Stimulated activated CD8-positive, alpha-beta memory T cell treated with anti-CD3 and anti-CD28 coated beads, Interleukin-4, amount 100 ng/mL, for 1 hour (primary cell): ENCODE measurements at places on chromosomes 1 and 21.

- no peak for DNase-seq
These were observed 83.8 kb upstream of the TSPAN2 start for GRCh38 chr1:115173151-115173550.

- DNase-seq: no peak
These were observed 34.4 kb downstream of the WNT4 start for GRCh38 chr1:22108339-22109105.

- no peak for DNase-seq
These were observed 19.2 kb upstream of the VASH2 start for GRCh38 chr1:212930986-212931678.

DNA sequence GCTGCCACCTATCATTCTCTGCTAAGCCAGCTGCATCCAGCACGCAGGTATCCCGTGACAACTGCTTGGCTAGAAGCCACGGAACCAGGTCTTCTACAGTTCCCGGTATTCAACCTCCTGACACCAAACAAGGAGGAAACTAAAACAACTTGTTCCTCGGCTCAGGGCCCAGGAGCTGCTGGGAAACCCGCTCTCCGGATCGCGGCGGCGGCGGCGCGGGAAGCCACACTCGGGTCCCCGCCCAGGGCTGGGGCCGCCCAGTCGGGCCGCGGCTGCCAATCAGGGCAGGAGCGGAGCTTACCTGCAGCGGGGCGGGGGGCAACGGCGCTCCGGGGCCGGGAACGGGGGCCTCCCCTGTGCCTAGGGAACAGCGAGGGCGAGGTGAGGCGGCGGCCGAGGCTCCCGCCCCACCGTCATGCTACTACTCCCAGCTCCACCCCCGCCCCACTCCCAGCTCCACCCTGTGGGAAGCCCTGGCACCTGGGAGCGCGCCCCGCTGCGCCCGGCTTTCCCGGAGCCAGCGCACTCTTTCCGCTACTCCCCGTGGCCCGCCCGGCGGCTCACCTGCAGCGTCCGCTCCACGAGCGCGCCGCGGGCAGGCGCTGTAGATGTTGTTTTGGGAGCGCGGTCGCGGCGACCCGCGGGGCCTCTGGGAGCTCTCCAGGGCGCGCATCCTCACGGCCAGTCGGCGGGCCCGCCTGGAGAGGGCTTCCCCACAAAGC lies 12.1 kb downstream of the IL24 start:
- DNase-seq: no peak

GRCh38 chr21:40631211-40631610 lies 215.7 kb downstream of the DSCAM start:
- no peak for DNase-seq

DNA sequence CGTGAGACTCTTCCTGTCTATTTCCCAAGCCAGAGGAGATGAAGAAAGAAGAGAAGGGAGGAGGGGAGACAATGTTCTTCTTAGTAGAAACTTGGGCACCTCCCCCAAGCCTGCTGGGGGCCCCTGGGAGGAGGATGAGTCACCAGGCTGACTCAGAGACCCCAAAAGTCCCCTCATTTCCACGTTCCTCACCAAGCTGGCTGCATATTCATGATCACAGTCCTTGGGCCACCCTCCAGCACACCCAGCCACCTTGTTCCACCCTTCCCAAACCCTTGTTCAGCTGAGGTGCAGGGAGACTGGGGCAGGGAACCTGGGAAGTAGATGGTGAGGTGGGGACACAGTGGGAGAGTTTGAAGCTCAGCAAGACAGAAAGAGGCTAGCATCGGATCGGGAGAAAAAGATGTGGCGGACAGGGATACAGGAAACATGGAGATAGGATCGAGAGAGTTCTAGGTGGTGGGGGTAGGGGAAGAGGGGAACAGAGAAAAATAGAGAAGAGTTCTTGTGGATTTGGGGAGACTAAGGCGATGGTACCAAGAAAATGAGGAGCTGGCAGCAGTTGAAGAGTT lies 712 bp downstream of the RAB13 start:
- no peak for DNase-seq

DNA sequence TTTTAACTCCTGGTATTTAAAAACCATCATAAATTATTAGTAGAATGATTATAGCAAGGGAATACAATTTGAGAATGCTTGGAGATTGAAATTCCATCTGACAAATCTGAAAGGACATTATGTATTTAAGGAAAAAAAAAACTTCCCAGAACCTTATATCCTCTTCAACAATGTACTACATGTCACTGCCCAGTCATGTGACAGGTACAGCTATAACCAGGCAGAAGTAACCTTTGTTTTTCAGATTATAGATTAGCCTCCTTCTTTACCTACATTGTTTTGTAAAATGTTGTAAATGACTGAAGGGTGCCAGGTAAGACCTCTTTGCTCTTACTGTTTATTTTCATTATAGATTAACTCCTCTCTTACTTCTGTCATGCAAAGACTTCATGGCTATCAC lies 96.9 kb downstream of the KCNJ6 start:
- DNase-seq: no peak

GRCh38 chr1:70934194-70934961 lies 113.2 kb downstream of the PTGER3 start:
- no peak for DNase-seq

- DNase-seq: no peak
These were observed 587.3 kb downstream of the PTPRC start for GRCh38 chr1:199226163-199226562.

DNA sequence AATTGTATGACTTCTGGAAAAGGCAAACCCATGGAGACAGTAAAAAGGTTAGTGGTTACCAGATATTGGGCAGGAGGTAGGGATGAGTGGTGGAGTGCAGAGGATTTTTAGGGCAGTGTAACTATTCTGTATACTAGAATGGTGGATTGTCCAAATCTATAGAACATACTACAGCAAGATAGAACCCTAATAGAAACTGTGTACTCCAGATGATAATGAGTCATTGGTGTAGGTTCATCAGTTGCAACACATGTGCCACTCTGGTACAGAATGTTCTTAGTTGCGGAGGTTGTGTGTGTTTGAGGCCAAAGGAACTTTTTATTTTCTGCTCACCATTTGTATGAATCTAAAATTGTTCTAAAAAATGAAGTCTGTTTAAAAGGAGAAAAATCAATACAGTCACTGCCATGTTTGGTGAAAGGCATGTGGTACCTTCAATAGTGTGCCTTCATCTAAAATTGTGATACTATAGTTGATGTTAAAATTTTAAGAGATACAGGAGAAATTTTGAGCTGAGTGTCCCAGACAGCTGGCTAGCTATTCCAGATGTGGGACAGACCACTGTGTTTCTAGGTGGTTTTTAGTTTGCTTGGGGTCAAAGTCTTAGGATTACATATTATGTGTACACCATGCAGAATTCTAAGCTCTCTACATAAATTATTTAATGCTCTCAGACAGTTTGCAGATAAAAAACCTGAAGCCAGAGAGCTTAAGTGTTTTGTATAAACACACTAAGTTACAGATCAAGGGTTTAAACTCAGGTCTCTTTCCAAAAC lies 150.5 kb downstream of the RPS6KC1 start:
- no peak for DNase-seq

GRCh38 chr1:24551960-24552571 lies 3.8 kb upstream of the NCMAP start:
- no peak for DNase-seq

- DNase-seq: no peak
These were observed 31.6 kb downstream of the ZMYND12 start for GRCh38 chr1:42424201-42424600.

DNA sequence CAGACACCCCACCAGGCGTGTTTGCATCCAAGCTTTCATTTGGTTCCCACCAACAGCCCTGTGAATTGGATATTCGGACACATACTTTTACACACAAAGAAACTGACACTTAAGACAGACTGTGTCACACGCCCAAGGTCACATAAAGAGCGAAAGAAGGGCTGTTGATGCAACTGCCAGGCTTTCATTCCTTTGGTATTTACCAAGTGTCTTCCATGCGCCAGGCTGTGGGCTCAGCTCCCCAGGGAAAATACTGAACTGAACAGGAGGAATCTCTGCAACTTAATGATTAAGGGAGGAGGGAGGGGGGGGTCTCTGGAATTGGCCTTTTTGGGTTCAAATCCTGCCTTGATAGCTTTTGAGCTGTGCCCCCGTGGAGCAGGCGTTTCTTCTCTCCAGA lies 122.8 kb downstream of the ACTL8 start:
- DNase-seq: no peak

DNA sequence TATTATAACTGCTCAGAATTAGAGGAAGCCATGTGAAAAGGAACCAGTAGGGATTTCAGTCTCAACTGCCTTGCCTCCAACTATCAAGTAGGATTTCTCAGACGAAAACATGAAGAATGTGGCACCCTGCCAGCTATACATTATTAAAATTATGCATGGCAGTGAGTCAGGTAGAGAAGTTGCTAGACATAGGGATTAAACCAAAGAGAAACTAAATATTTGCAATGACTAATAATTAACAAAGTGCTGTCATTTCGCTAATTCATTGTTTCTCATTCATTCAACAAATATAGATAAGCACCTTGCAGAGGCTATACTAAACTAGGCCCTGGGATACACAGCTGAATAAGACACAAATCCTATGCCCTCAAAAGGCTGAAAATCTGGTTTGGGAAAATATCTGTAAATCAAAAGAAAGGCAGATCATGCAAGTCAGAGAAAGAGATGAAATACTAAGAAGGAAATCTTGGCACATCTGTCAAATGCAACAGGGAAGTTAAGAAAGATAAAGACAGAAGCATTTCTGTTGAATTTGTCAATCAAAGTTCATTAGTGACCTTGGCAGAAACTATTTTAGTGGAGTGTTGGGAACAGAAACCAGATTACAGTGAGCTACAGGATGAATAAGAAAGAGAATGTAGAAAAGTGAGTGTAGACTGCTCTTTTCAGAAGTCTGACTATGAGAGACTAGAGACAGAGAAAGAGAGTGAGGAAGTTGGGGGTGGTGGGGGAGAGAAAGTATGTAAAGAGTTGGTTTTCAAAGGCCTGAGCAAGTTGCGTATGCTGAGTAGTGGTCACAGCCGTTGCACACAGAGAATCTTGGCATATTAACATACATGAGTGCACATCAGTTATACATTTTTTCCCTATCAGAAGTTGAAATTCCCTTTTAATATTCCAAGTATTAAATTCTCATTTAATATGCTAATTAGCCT lies 14.7 kb upstream of the NBPF11 start:
- no peak for DNase-seq

GRCh38 chr21:45894450-45894825 lies 87.1 kb upstream of the COL6A1 start:
- DNase-seq: no peak

DNA sequence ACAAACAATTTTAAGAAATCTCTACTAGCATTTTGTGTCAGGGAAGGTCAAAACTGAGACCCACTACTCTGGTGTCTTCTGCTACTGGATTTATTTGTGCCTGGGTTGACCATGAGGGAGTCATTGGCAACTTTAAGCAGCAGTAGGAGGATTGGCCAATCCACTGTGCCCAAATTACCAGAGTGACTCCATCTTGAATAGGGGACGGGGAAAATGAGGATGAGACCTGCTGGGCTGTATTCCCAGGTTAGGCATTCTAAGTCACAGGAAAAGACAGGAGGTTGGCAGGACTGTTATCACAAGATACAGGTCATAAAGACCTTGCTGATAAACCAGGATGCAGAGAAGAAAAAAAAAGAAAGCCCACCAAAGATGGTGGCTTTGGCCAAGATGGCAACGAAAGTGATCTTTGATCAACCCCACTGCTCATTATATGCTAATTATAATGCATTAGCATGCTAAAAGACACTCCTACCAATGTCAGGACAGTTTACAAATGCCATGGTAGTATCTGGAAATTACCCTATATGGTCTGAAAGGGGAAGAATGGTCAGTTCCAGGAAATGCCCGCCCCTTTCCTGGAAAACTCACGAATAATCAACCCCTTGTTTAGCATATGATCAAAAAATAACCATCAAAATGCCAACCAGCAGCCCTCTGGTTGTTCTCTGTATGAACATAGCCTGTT lies 200.9 kb downstream of the LTN1 start:
- no peak for DNase-seq

DNA sequence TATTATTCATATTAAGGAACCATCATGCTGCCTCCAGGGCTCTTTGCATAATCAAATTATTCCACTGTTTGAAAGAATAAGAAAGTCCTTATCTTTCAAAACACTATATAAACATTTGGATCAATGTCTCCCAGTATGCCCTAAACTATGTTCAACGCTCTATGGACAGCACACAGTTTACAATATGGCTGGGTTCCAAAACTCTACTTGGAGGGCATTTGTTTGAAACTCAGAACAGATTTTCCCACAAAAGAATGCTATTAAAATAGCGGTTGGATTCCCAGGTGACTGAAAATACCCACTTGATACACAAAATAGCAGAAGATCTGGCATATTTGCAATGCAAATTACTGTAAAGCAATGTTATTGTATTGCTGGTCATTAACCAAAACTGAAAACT lies 3.2 kb downstream of the HAO2 start:
- DNase-seq: no peak

DNA sequence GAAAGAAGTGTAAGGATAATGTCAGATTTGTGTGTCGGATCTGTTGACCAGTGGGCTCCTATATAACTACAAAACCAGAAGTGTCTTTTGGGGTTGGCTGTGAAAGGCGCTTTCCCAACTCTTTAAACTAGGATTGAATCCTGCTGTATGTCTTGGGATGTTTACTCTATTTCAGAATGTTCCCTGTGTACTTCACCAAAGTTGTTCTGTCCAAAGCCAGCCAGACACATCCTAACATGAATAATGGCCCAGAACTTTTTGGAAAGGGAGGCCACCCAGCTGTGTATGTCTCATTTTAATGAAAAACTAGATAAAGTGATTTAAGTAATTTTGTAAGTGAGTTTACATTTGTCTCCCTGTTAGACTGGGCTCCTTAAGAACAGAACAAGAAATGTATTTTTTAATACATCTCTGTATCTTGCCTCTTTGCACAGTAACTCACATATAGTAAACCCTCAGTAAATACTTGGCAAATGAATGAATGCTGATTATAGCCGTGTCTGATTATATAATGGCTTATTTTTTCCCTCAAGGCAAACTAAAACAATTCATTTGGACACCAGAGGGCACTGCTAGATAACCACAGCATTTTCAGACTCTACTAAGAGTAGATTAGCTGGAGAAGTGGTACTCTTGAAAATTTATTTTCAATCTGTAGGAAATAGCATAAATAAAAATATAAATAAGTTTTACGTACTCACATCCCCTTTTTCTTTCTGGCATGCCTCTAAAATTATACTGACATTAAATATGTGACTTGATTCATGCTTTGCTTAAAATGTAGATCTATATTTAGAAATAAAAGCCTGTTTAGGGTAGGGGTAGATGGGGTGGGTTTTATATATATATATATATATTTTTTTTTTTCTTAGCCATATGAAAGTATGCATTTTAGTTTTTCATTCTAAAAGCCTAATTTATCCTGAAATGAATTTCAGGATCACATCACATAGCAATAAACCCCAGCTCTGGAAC lies 23.8 kb downstream of the TSEN15 start:
- DNase-seq: no peak

- no peak for DNase-seq
These were observed 8.9 kb downstream of the MKNK1 start for GRCh38 chr1:46595127-46595526.

DNA sequence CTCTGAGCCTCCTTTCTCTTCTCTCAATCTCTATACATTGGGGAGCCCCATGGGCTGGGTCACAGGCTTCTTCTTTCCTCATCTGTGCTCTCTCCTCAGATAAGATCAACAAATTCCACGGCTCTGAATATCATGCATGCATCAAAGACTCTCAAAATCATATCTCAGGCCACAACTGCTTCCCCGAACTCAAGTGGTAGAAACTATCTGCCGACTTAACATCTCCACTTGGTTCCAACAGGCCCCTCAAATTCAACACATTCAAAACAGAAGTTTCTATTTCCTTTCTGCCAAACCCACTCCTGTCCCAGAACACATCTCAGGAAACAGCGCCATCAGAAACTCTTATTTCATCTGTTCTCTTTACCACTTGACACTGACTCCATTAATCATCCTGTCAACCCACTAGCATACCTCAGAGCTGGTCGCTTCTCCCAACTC lies 16.7 kb downstream of the DDX59 start:
- no peak for DNase-seq
